ENCODE measurements at places on chromosomes 6 and 20.

- H3K27me3 ChIP-seq, result no peaks in the 10 kb centered on the region
- H3K4me3 ChIP-seq, result no peak overlapping the region
- no peak overlapping the region for H3K27ac ChIP-seq
- no peak for DNase-seq
- H3K36me3 ChIP-seq, result peaks cover 11% of the 10 kb centered on the region
These were observed 26.9 kb downstream of the MAP3K7 start for GRCh38 chr6:90559931-90560330.

DNA sequence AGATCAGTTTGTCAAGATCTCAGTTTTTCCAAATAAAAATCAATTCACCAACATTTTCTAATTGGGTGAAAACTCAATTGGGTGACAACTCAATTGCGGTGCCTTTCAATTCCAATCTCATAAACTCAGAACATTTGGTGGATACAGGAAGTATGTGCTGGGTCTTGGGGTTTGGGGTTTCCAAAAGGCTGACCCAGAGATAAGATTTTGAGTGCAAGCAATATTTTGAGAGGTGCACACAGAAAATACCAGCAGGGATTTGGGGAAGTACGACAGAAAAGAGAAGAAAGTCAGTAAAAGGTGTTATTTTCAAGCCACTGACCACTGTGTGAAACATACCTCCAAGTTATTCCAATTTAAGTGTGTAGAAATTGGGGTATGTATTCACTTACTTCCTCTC lies 258.0 kb downstream of the PHACTR1 start:
- no peaks in the 10 kb centered on the region for H3K27me3 ChIP-seq
- H3K4me3 ChIP-seq, result no peak overlapping the region
- no peak for DNase-seq
- H3K27ac ChIP-seq, result no peak overlapping the region
- H3K4me1 ChIP-seq, result no peaks in the 10 kb centered on the region
- no peaks in the 10 kb centered on the region for H3K36me3 ChIP-seq

- H3K36me3 ChIP-seq, result peaks cover 28% of the 10 kb centered on the region
- no peaks in the 10 kb centered on the region for H3K4me1 ChIP-seq
- no peak overlapping the region for H3K4me3 ChIP-seq
- DNase-seq, result no peak
These were observed 27.5 kb downstream of the RSPH3 start for GRCh38 chr6:158972241-158973233.

DNA sequence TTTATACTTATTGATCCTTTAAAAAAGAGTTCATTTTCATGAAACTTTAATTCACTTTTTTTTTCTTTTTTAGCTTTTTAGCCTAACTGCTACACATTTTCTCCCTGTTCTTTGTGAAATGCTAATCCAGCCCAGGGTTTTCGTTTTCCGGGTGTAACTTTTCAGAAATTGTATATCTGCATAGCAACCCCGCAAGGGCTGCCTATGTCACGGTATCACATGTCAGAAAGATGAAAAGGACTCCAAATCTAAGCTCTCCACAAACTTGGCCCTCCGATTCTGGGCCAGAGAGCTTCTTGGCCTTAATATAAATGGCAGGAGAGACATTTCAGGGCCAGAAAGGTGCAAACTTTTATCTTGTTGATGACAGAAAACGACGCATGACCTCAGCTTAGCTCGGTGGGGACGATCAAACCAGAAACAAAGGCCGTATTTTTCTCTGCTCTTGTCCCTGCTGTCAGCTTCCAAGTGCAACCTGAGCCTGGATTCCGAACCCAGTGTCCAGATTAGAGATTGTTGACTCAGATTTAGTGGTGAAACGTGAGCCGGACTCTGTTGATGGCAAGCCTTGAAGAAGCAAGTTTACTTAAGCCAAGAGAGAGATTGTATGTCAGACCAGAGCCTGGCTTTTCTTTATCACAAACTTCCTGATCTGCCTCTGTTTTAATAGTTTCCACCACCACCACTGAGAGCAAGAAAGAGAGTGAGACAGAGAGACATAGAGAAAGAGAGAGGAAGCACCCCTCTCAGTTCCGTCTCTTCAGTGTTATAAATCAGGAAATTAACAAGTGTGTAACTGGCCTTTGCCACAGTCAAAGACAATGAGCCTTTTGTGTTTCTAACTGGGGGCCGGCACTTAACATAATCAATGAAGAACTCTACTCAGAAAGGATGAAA lies 157.8 kb downstream of the SCML4 start:
- no peak overlapping the region for H3K4me3 ChIP-seq
- no peaks in the 10 kb centered on the region for H3K36me3 ChIP-seq
- DNase-seq, result no peak
- H3K4me1 ChIP-seq, result peaks cover 20% of the 10 kb centered on the region
- no peaks in the 10 kb centered on the region for H3K27me3 ChIP-seq

DNA sequence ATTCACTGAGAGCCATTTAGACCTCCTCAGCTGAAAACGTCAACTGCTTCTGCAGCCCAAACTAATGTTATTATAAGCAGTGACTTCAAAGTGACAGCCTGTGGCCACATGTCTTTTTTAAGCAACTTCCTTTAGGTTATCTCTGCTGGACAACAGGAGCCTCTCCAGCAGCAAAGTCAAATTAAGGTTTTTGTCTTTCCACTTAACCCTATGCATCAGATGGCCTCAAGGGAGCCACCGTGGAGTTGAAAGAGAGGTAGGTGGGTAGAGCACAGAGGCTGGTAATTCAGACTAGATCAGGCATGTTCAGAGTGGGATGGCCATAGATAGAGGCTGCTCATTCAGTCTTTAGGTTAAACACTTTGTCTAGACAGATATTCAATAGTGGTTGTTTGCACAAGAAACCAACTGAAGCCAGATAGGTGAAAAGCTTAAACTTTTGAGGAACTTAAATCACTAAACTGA lies 300.6 kb upstream of the ECI2 start:
- no peak overlapping the region for H3K4me3 ChIP-seq
- no peaks in the 10 kb centered on the region for H3K27me3 ChIP-seq
- no peaks in the 10 kb centered on the region for H3K36me3 ChIP-seq
- no peaks in the 10 kb centered on the region for H3K4me1 ChIP-seq

All from neuronal stem cell (in vitro differentiated cells).